ENCODE measurements at places on chromosomes 16 and 17.

GRCh38 chr17:81440051-81440471 lies 44.8 kb downstream of the BAHCC1 start:
- no peak for DNase-seq

DNA sequence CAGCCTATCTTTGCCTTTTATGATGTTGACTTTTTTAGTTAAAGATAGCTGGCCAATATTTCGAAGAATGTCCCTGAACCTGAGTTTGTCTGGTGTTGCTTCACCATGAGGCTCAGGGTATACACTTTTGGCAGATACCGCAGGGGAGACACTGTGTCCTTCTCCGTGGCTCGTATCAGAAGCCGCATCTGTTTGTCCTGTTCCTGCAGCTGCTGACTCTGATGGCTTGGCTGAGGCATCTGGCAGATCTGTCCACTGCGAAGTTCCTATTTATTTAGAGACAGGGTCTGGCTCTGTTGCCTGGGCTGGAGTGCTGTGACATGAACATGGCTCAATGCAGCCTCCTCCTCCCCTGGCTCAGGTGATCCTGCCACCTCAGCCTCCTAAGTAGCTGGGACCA lies 93.5 kb downstream of the CRISPLD2 start:
- no peak for DNase-seq

GRCh38 chr17:74610108-74610507 lies 13.4 kb downstream of the CD300E start:
- no peak for DNase-seq

GRCh38 chr17:75475144-75475835 lies 18.9 kb downstream of the TMEM94 start:
- no peak for DNase-seq

DNA sequence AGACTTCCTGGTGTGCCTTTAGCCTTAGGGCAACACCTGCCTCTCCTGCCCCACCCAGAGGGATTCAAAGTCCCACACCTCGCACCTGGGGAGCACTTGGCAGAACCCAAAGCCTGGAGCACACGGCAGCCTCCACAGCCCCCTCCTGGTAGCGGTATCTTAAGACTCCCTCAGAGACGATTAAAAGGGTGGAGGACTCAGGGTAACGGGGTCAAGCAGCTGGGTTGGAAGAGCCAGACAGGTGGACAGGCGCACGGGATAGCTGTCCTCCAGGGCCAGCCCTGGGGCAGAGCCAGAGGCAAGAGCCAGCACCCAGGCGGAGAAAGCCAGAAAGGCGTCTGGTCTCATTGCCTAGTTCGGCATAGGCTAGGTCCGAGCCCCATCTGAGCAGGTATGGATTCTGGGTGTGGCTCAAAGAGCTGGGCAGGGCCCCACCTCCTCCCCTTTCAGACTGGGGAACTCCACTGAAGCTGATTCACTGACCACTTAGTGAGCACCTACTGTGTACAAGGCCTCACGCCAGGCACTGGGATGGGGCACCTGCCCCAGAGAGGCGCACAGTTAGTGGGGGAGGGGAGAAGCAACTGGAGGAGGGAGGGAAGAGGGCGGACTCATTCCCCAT lies 55.0 kb upstream of the MEAK7 start:
- DNase-seq, result no peak

- DNase-seq, result no peak
Observed at GRCh38 chr16:78100112-78100467, 636 bp downstream of the WWOX start.

DNA sequence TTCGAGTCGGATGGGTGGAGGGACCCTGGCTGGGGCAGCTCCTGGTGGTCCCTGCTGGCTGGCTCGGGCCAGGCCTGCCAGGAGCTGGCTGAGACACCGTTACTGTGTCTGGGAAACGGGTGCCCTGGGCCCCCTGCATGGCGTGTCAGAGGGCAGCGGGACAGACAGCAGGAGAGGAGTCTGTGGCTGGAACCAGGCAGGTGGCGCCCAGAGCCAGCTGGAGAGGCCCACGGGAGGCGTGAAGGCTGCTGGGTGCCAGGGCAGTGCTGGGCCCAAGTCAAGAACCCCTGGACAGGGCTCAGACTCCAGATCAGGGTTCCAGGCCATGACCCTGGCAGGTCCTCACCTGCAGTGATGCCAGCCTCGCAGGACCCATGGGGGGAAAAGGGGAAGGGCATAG lies 16.6 kb downstream of the SOX8 start:
- no peak for DNase-seq

GRCh38 chr17:19760746-19761145 lies 12.6 kb upstream of the ALDH3A1 start:
- no peak for DNase-seq

DNA sequence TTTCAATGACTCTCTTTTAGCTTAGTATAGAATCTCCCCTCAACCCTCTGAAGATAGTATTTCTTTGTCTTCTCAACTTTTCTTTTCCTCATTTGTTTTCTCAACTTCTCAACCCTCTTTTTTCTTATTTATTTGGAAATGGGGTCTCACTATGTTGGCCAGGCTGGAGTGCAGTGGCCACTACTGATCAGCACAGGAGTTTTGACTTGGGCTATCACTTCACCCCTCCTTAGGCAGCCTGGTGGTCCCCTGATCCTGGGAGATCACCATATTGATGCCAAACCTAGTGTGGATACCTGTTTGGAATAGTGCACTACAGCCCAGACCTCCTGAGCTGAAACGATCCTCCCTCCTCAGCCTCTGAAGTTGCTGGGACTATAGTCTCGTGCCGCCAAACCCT lies 79.8 kb downstream of the PITPNC1 start:
- DNase-seq, result no peak

- no peak for DNase-seq
Observed at GRCh38 chr17:80219013-80219762, 945 bp downstream of the SGSH start.

DNA sequence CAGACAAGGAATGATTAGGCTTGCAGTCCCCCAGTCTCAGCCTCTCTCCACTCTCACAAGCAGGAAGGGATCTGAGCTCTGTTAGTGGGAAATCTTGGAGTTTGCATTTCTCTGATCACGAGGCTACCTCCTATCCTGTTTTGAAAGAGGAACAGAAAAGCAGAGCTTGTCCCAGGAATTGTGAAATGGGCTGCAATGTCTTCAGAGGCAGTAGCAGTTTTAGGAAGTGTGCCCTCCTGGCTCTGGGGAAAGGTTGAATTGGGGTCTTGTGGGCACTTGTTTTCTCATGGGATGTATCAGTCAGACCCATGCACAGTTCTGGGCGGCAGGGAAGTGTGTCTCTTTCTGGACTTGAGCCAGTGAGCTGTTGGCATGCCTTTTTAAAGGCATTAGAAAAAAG lies 22.8 kb downstream of the NUP85 start:
- no peak for DNase-seq

DNA sequence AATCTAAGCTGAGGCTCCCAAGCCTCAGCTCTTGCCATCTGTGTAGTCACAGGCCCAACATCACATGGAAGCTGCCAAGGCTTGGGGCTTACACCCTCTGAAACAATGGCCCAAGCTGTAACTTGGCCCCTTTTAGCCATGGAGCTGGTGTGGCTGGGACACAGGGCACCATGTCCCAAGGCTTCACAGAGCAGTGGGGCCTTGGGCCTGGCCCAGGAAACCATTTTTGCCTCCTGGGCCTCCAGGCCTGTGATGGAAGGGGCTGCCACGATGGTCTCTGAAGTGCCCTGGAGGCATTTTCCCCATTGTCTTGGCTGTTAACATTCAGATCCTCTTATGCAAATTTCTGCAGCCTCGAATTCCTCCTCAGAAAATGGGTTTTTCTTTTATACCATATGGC lies 952.3 kb upstream of the GOT2 start:
- DNase-seq, result no peak

DNA sequence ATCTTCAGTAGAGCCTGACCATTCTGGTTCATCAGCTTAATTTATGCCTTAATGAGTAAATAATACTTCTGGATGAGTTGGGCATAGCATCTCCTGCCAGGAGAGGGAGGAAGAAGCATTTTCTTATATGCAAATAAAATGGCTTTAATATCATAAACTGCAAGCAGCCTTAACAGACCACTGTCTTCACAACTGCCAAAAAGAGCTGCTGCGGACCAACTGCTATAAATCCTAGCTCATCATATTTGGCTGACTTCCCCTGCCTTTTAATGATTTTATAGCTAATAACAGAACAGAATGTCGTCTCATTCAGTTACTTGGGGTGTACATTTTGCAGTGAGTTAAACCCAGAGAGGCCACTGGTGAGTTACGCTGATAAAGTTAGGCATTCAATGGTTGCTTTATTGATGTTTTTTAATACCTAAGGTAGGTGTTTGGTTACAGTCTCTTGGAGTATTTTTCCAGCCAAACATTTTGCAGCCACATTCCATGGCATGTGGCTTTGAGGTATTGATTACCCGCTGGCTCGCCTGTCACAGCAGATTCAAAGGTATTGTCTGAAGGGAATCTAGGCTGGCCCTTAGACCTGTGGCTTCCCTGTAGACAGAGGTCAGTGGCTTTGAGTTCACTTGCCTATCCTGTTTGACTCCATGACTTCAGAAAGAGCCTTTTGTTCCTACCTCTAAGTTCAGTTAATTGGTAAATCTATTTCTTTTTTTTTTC lies 16.4 kb downstream of the FAM20A start:
- DNase-seq, result no peak

- DNase-seq, result no peak
Observed at GRCh38 chr16:84896847-84897246, 77.1 kb downstream of the CRISPLD2 start.

DNA sequence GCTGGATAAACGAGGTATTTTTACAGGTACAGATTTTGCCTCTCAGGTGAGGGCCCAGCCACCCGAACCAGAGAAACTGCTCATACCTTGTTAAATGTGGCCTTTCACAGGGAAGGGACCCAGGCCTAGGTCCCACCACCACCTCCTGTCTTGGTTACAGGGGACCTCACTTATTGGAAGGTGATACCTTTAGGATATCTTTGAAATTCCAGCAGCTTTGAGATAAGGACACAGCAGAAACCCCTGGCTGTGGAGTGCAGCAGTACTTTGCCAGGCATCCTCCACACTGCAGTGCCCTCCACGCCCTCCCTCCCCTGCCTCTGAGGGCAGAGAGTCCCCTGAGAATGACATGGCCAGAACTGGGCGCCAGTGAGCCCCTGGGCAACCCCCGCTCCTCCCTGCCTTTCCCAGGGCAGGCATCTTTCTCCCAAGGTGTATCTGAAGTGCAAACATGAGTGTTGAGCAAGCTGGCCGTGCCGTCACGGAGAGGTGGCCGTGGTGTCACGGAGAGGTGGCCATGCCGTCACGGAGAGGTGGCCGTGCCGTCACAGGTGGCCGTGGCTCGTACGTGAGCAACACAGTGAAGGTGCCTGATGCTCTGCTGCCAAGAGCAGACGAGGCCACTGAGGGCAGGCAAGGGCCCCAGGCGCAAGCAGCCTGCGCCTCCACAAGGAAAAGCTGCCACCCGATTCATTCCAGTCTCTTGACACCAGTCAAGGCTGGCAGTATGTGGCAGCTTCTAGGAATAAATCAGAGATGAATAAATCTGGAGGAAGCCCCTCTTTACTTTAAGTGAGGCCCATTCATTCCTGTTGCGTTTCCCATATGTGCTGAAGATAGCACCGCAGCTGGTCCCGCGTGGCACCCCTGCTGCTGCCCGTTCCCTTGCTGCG lies 134.5 kb upstream of the CHMP6 start:
- DNase-seq, result no peak

- DNase-seq, result no peak
Observed at GRCh38 chr16:81210807-81211206, 27.7 kb upstream of the BCO1 start.

DNA sequence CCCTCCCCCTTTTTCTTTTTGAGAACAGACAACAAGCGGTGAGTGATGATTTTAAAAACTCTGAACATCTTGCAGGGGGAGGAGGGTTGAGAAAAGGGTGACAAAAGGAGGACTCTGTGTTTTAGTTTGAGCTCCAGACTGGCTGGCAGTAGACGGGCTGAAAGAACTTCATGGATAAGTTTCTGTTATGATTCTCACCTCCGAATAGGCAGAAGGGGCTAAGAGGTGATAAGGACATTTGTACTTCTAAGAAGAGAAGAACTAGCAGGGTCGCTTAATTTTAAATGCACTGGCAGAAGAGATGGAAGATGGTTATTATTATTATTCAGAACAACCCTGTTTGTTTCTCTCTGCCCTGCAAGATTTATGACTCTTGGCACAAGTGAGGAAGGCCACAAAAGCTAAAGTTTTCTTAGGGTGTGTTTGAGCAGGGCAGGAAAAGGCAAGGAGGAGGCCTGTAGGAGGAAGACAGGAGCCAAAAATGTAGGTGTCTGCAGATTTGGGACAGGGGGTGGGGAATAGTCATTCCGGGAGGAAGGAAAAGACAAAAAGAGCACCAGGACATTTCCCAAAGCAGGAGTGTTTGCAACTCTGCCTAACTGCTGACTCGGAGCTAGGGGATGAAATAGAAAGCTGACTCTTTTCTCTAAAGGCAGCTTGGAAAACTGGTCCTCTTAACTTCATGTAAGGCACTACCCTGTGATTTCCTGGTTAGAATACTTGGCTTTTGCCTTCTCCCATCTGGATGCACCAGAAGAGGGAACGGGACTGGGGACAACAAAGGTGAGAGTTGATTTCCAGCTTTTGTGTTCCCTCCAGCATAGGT lies 11.9 kb upstream of the HOXB2 start:
- no peak for DNase-seq

- DNase-seq, result no peak
Observed at GRCh38 chr16:72384651-72385050, 212.7 kb upstream of the PMFBP1 start.

- no peak for DNase-seq
Observed at GRCh38 chr16:11168386-11169051, 87.5 kb downstream of the SOCS1 start.

DNA sequence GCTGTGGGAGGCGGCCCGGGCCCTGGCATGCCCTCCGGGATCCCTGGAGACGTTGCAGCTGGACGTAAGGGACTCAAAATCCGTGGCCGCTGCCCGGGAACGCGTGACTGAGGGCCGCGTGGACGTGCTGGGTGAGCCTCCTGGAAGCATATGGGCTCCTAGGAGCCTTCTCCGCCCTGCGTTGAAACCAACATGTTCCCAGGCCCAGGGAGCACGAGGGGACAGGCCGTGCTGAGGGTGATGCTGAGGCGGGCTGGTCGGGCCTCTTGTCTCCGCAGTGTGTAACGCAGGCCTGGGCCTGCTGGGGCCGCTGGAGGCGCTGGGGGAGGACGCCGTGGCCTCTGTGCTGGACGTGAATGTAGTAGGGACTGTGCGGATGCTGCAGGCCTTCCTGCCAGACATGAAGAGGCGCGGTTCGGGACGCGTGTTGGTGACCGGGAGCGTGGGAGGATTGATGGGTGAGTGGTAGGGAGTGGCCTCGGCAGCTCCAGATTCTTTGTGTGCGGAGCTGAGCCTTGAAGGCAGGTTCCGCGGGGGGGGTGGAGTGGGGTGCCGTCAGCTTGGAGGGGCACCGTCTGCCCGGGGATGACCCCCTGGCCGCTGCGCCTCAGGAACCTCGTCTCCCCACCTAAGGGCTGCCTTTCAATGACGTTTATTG lies 567 bp downstream of the HSD17B1 start:
- peak; percentile 28 for DNase-seq

GRCh38 chr16:1708768-1709180 lies 2.8 kb downstream of the MAPK8IP3 start:
- no peak for DNase-seq

All from DMS153 (cell line).